ENCODE measurements at places on chromosomes 7 and 10.
A peak's percentile ranks its signal among the peaks of the same experiment; 100 is the strongest.

DNA sequence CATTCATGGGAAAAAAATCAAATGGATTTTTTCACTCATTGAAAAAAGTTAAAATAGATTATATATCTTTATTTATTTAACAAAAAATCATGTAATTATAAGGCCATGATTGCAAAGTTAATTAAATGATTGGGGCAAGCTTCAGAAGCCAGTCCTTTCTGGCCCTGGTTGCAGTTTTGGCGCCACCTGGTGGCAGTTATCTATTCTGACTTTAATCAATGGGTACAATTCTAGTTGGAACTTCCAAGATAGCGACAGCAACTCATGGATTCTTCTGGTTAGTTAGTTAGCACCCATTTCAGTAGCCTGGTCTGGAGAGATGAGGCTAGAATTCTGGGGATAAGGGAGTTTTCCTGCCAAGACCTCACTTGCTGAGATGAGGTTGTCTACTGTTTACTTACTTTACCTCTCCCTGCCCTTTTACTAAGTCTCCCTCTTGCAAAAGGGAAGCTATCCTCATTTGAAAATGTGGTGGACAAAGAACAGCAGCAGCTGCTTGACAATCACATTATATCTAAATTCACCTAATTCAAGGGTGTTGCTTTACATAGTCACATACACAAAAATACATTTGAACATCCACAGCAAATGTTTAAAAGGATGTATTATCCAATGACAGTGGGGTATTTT is 42.3 kb downstream of the NOC3L start:
- DNase-seq = peak; percentile 69

DNA sequence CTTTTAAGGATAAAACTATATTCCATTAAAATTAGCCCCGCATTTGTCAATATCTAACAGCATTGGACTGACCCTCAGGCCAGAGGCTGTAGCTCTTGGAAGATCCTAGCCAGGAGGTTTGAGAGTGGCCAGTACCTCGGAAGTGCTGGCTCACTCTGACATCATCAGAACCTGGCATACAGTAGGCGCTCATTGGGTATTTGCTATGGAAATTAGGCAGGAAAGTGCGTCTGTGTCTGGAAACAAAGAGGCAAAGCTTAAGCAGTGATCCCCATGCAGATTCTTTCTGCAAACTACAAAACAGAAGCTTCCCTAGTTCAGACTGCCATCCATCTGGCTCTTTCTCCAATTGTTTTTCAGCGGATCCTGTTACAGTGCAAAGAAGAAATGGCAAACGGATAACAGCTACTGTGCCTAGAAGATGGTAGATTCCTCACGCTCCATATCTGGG is 1.7 kb upstream of the PRKCQ start:
- no peak for DNase-seq

DNA sequence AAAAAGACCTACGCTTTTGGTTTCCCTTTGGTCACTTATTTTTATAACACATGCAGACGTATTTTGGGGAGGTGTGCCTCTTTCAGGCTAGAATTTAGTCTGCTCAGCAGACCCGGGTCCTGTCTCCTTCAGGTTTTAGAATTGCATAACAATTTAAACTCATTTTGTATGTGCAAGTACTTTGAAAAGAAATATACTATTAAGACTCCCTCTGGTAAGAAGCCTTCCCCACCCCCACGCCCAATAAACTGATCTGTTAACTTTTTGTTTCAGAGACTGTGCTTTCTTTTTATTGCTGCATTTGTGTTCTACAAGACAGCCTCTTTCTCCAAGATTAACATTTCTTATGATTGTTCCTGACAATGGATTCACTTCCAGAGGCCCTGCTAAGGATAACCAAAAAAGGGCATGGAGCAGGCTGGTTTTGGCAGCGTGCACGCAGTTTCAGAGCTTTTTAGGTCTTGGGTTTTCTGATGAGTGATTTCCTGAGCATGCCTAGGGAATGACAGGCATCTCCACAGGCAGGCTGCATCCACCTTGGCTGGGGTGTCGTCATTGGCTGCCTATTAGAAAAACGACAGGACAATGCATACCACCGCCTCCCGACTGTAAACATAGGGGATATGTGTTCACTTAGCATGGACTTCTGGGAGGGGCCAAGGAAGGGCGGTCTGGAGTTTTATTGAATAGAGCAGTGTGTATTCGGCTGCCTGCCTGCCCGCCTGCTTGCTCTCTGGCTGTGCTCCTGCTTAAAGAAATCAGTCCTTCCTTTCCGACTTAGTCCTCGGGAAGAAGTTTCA is at the start of gene CALD1:
TSS of gene CALD1 (plus strand) at position 694 of the 800 bp plus-strand sequence. CDS start 88,100 bp downstream, outside the sequence.
- DNase-seq = peak; percentile 15

DNA sequence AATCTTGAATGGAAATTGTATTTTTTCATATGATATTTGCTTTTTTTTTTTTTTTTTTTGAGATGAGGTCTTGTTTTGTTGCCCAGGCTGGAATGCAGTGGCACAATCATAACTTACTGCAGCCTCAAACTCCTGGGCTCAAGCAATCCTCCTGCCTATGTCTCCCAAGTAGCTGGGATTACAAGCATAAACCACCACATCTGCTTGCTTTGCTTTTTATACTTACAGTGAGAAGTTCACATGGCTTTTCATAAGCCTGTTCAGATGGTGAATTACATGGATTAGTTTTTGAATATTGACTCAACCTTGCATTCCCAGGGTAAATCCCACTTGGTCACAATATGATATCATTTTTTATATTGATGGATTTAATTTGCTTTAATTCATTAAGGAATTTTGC is 22.0 kb downstream of the LRRD1 start:
- DNase-seq = no peak

GRCh38 chr10:122347170-122347841 is 27.2 kb upstream of the PLEKHA1 start:
- DNase-seq = no peak

- DNase-seq = no peak
These were observed 28.5 kb downstream of the CHAT start for GRCh38 chr10:49642311-49642710.

DNA sequence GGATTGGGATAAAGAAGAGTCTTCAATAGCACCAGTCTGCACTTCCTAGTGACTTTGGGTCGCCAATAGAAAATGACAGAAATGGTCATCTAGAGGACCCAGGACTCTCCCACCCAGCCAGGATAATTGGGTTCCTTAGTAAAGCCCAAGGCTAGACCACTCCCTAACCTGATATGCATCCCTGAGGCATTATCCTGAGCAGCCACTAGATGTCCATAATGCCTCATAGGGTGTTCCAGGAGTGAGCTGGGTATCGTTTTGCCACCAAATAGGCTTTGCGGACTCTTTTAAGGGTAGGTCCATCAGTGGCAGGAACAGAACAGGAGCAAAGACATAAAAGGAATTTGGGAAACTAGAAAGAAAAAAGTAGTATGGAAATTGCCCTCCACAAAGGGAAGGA is 4.5 kb upstream of the LRRC4 start:
- DNase-seq = peak; percentile 58

DNA sequence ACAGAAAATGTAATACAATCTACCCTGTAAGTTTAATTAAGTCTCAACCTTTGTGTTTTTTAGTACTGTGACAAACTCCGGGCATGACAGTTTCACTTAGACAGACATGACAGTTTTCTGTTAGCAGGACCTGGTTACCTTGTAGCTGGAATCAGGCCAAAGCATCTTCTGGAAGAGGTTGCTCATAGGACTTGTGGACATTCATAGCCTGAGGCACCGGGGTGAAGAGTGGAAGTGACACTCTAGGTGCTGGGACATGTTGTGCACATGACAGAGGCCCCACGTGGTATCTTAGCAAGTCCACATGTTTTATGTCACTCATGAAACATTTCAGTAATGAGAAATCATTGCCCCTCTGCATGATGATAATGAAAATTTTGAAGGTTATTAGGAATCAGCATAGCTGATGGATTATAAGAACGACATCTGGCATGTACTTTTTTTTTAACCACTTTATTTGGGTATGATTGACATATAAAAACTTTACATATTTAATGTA is 441.4 kb downstream of the CNTNAP2 start:
- DNase-seq = no peak

- no peak for DNase-seq
These were observed 89.1 kb downstream of the CDK6 start for GRCh38 chr7:92747041-92747835.

DNA sequence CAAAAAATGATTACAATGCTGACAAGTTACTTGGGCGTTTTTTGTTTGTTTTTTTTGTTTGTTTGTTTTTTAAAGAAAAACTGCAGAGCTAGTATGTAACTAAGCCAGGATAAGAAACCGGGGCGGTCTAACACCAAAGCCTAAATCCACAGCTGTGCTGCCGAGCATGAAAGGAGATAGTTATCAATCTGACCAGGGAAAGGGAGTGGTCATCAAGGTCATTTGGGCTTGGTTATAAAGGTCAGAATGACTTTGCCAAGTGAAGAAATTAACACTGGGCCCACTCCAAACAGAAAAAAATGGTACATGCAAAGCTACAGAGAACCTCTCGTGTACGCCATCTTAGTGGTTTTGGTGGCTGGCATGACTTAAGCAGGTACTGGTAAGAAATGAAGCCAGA is 104.7 kb downstream of the SRPK2 start:
- no peak for DNase-seq

All from midbrain (tissue), 1 donor.